ENCODE measurements at places on chromosomes 12 and 14. TPM values are rescaled to one million over a fixed set of nuclear protein-coding genes. Genes with fewer than 3 reads are reported as not detected.

GNG2 gene
- total RNA-seq: 8.1 TPM

KRT78 gene
- total RNA-seq: not detected

IL22 gene
- not detected for total RNA-seq

RND1 gene
- 2.1 TPM for total RNA-seq

OR6C6 gene
- not detected for total RNA-seq

DNA sequence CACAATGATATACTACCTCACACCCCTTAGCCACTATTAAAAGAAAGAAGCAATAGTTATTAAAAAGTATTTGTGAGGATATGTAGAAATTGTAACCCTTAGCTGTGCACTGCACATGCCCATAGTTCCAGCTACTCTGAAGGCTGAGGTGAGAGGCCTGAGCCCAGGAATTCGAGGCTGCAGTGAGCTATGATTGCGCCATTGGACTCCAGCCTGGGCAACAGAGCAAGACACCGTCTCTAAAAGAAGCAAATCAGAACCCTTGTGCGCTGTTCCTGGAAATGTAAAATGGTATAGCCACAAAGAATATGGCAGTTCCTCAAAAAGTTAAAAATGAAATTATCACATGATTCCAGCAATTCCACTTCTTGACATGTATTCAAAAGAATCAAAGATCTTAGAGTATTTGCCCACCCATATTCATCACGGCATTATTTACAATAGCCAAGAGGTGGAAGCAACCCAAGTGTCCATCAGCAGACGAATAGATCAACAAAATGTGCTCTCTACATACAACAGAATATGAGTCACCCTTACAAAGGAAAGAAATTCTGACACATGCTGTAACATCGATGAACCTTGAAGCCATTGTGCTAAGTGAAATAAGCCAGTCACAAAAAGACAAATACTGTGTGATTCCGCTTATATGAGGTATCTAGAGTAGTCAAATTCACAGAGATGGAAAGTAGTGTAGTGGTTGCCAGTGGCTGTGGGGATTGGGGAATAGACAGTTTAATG, 23.7 kb upstream of the YLPM1 start:
- DNase-seq: no peak

GRCh38 chr14:99589651-99590530, 14.1 kb downstream of the CCDC85C start:
- DNase-seq: no peak

GRCh38 chr14:36604757-36605505, 22.5 kb upstream of the NKX2-8 start:
- no peak for DNase-seq

DNA sequence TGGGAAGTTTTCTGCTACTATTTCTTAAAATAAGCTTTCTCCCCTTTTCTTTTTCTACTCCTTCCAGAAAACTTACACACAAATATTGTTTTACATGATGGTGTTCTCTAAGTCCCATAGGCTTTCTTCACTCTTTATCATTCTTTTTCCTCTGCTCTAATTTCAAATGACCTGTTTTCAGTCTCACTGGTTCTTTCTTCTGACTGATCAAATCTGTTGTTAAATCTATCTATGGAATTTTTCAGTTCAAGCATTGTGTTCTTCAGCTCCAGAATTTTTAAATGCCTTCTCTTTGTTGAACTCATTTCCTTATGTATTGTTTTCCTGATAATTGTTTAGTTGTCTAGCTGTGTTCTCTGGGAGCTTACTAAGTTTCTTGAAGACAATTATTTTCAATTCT, 29.5 kb upstream of the CNOT2 start:
- DNase-seq: no peak

DNA sequence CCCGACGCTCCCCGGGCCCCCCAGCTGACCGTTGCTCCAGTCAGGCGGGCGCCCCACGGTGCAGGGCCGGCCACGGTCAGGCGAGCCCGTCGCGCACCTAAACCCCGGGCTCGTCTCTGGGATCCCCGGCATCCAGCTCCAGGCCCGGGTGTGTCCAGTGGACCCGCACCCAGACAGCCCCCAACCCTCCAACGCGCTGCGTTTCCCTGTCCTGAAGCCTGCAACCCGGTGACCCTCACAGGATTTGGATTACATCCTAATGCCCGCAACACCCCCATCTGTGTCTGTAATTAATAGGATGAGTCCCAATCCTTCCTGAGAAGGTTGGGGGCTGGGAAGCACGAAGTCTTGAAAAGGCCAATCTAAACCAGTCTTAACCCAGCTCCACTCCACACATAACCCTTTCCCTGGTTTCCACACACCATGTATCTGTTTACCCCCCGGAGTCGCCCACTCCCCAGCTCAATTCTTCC, 10.4 kb downstream of the CPNE6 start:
- DNase-seq: no peak

DNA sequence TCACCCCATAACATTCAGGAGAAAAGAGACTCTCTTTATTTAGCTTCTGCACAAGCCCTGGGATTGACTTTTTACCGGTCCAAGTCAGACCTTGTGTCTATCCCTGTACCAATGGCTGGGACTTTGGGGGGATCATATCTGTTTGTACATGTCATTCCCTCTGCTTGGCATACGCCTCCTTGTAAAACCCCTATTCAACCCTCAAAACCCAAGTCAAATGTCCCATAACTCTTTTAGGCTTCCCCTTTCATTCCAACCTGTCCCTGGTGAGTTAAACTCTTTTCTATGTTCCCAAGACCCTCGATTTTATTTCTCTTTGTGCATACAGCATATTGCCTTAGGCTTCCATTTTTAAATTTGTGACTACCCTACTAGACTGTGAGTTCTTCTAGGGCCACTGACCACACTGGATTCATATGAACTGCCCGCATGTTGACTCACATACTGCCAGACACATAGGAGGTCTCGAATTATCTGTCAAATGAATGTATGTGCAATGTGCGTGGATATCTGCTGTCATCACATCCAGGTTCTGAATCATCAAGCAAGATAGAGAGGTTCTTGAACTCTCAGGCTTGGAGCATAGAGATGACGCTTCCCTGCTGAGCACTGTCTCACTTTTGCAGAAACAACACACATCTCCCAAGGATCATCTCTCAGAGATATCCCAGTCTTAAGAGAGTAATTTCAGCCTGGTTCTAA, 548.6 kb upstream of the TBX3 start:
- DNase-seq: no peak

DNA sequence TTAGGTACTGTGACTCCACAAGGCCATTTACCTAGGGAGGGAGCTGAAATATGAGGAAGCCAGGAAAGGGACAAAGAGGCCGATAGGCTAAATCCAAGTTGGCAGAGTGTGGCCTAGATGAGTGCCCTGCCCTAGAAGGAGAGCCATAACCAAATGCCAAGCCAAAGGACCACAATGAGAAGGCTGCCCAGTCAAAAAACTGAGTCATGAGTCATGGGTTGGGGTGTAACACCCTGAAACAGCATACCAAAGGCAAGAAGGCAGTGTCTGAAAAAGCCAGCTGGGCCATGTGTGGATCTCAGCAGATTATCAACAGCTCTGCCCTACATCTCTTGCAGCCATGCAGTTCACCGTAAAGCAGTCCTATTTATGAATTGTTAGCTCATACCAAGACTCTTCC, 171.7 kb downstream of the PHLDA1 start:
- no peak for DNase-seq

- peak; percentile 40 for DNase-seq
Observed at GRCh38 chr14:75401361-75401760, 26.5 kb upstream of the JDP2 start.

GRCh38 chr12:57896434-57897201, 44.7 kb upstream of the ATP23 start:
- peak; percentile 83 for DNase-seq

- DNase-seq: no peak
Observed at GRCh38 chr12:106704081-106704480, 70.4 kb upstream of the RIC8B start.
